ENCODE measurements at places on chromosomes 7 and 10.
A peak's percentile ranks its signal among the peaks of the same experiment; 100 is the strongest.

DNA sequence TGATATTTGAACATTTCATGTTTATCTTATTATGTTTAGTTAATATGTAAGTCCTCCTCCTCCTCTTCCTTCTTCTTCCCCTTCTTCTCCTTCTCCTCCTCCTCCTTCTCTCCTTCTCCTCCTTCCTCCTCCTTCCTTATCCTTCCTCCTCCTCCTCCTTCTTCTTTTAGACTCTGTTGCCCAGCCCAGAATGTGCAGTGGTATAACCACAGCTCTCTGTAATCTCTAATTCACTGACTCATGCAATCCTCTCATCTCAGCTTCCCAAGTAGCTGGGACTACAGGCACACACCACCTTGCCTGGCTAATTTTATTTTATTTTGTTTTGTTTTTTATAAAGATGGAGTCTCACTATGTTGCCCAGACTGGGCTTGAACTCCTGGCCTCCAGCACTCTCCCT is 83.4 kb upstream of the ODAD2 start:
- no peak for DNase-seq

GRCh38 chr7:129110258-129110981 is 34.1 kb upstream of the TSPAN33 start:
- peak; percentile 14 for DNase-seq

DNA sequence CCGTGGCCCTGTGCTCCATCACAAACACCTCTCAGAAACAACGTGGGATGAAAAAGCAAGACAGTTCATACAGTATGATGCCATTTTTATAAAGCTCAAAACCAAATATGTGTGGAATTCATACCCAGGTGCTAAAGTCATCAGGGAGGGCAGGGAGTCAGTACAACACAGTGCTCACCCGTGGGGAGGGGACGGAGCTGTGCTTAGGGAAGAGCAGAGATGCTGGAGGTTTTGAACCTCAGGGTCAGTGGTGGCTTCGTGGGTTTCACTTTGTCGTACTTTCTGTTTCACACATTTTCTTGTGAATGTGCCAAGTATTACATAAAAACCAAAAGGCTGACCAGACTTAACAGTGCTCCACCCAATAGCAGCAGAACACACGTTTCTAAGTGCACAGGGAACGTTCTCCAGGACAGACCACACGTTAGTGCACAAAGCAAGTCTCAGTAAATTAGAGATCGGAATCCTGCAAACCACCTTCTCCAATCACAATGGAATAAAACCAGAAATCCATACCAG is 21.2 kb downstream of the ZMIZ2 start:
- DNase-seq: no peak

GRCh38 chr7:32163896-32164295 is 93.7 kb upstream of the PDE1C start:
- DNase-seq: no peak

DNA sequence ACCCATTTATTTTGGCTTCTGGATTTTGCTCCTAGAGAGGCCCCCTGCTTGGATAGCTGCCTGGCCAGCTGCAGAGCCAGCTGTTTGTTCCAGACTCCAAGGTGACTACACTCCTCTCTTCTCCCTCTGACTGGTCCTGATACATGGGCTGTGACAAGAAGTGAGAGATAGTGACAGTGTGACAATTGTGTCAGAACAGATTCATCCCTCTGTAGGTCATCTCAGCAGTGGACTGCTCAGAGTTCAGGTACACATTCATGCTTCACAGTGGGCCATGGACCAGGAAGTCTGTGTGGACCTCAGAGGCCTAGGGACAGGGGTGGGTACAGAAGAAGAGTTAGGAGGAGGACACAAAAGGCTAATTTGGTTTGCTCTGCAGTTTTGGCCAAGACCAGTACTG is 188.2 kb upstream of the MKLN1 start:
- no peak for DNase-seq

- DNase-seq: no peak
Measured at GRCh38 chr10:55668326-55668922, 692.6 kb downstream of the ZWINT start.

DNA sequence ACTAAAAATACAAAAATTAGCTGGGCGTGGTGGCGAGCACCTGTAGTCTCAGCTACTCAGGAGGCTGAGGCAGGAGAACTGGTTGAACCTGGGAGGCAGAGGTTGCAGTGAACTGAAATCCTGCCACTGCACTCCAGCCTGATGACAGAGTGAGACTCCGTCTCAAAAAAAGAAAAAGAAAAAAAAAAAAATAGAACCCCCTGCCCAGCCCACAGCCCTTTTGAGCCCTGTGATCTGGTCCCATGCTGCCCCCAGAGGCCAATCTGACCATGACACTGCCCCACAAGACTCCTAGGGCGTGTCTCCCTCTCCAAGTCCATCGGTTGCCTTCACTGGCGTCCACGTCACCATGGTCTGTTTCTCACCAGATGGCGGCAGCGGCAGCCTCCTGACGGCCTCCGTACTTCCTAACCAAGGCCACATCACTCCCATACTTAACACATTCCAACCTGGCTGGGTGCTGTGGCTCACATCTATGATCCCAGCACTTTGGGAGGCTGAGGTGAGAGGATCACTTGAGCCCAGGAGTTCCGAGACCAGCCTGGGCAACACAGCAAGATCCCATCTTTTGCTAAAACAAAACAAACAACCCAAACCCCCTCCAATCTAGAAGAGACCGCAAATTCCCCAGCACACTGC is 18.0 kb downstream of the STX1A start:
- DNase-seq: peak; percentile 70

- no peak for DNase-seq
Measured at GRCh38 chr7:1288390-1288995, 55.8 kb downstream of the UNCX start.

DNA sequence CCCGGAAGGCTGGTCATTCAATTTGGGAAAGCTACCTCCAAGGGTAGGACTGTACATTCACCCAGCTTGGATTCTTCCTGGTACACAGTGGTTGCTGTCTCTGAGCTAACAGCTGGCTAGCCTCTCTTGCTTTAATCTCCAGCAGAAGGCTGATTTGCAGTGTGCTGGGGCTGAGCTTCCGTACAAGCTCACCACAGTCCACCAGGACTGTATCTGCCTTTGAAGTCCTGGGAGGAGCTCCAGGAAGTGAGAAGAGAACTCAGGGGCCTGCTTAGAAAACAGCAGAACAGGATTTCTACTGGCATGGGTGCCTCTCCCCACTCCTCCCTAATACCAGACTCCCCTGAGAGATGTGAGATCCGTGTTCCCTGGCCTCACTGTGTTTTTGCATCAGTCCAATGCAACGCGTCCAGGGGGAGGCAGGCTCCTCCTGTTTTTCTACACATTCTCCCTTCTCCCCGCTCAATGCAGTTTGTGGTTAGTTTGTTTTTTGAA is 6.6 kb downstream of the AFAP1L2 start:
- DNase-seq: peak; percentile 89

DNA sequence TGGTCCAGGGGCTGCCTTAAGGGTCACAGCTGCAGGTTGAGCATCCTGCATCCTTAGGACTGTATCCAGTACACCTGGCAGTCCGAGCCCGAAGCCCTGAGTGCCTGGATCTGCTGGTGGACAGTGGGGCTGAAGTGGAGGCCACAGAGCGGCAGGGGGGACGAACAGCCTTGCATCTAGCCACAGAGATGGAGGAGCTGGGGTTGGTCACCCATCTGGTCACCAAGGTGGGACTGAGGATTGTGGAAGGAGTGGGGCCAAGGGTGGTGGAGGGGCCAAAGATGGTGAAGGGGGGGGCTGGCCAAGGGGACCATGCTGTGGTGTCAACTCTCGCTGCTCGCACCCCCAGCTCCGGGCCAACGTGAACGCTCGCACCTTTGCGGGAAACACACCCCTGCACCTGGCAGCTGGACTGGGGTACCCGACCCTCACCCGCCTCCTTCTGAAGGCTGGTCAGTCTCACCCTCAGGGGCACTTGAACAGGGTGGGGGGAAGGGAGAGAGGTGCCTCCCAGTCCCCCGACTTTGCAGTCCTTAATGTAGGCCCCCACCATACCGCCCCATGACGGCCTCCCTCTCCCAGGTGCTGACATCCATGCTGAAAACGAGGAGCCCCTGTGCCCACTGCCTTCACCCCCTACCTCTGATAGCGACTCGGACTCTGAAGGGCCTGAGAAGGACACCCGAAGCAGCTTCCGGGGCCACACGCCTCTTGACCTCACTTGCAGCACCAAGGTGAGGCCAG is 5.3 kb downstream of the NFKB2 start:
- DNase-seq: no peak

Data from SW480 (cell line).